Suprapubic skin (tissue), 4 donors: ENCODE measurements at places on chromosomes 2 and 18. TPM values are rescaled to one million over a fixed set of nuclear protein-coding genes. Genes with fewer than 3 reads are reported as not detected.

The RAB27B gene
- total RNA-seq = 19.8 TPM

GRCh38 chr18:49459404-49460171 lies 857 bp downstream of the DYM start:
- no peaks in the 10 kb centered on the region for H3K27me3 ChIP-seq
- H3K4me1 ChIP-seq = peaks cover 24% of the 10 kb centered on the region
- DNase-seq = no peak
- peak overlapping the region; percentile 100 for H3K4me3 ChIP-seq
- no peaks in the 10 kb centered on the region for H3K36me3 ChIP-seq

DNA sequence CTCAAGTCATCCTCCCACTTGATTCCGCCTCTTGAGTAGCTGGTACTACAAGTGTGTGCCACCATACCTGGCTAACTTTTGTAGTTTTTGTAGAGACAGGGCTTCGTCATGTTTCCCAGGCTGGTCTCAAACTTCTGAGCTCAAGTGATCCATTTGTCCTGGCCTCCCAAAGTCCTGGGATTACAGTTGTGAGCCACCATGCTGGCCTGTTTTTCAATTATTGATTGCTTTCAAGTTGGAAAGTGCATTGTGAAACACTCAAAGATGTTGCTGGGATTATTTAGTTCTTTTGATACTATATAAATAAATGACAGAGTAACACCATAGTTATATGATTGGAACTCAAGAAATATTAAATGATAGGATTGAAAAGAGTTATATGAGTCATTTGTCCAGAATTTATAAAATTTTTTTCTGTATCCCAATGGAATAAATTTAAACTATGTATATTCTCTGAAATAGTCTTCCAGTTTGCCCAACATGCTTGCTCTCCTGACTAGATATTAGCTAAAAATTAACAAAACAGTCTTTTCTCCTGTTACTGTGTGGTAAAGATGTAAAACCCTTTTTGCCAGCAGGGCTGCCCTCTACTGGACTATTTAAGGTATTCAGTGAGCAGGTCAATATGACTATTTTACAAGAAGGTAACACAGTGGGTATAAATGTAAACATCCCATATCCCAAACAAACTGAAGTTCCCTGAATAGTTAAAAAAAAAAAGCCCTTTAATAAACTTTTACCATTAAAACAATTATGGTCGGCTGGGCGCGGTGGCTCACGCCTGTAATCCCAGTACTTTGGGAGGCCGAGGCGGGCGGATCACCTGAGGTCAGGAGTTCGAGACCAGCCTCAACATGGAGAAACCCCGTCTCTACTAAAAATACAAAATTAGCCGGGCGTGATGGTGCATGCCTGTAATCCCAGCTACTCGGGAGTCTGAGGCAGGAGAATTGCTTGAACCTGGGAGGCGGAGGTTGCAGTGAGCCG lies 42.7 kb downstream of the ACSL3 start:
- H3K36me3 ChIP-seq = peaks cover 9% of the 10 kb centered on the region
- peaks cover 14% of the 10 kb centered on the region for H3K4me1 ChIP-seq
- no peak overlapping the region for H3K27ac ChIP-seq
- no peak for DNase-seq
- H3K27me3 ChIP-seq = no peaks in the 10 kb centered on the region

DNA sequence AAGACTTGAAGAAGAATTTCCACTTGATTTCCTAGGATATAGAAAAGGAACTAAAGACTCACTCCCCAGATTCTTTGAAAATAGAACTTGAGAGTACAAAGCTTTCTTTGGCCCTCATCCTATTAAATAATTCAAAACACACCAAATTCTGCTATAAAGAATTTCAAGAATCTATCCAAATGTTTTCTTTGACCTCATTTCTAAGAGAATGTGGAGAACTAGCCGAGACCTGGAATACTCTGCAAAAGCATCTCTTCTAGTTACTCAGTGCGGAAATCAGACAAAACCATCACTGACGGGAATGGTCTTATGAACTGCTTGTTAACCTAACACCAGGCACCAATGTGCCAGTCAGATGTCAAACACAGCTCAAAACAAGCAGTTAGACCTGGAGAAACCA lies 44.2 kb upstream of the ARL5A start:
- no peak overlapping the region for H3K27ac ChIP-seq
- no peaks in the 10 kb centered on the region for H3K27me3 ChIP-seq
- H3K36me3 ChIP-seq = no peaks in the 10 kb centered on the region
- H3K4me3 ChIP-seq = no peak overlapping the region
- no peak for DNase-seq

The FOXD4L1 gene
- not detected for total RNA-seq

The CASP8 gene
- total RNA-seq = 12.4 TPM

The ATAD2B gene
- total RNA-seq = 28.8 TPM

DNA sequence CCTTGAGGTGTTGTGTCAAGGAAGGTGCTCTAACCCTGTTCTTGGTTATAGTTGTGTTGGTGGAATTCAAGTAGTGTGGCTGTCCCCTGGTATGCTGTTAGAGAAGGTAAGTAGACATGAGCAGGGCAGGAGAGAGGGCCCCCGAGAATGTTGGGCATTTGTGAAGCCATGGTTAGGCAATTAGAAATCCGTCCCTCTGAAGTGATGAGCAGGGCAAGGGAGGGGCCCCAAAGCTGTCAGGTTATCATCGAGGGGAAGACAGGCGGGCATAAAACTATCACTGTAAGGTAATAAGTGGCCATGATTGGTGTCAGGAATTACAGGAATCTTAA lies 5.2 kb downstream of the XRCC5 start:
- H3K36me3 ChIP-seq = peaks cover 50% of the 10 kb centered on the region
- no peak overlapping the region for H3K27ac ChIP-seq
- no peak overlapping the region for H3K4me3 ChIP-seq
- H3K4me1 ChIP-seq = peaks cover 47% of the 10 kb centered on the region
- DNase-seq = no peak

GRCh38 chr2:76381624-76382023 lies 670.9 kb upstream of the GCFC2 start:
- DNase-seq = no peak
- H3K4me1 ChIP-seq = no peaks in the 10 kb centered on the region
- no peaks in the 10 kb centered on the region for H3K27me3 ChIP-seq
- H3K4me3 ChIP-seq = no peak overlapping the region

The IL1RL1 gene
- total RNA-seq = 6.6 TPM

- no peak overlapping the region for H3K4me3 ChIP-seq
- H3K27me3 ChIP-seq = peaks cover 7% of the 10 kb centered on the region
- no peaks in the 10 kb centered on the region for H3K36me3 ChIP-seq
- peaks cover 3% of the 10 kb centered on the region for H3K4me1 ChIP-seq
- no peak overlapping the region for H3K27ac ChIP-seq
- DNase-seq = peak; percentile 76
Observed at GRCh38 chr2:650343-651310, 26.6 kb downstream of the TMEM18 start.

The USP14 gene
- 19.7 TPM for total RNA-seq
